ENCODE measurements at places on chromosomes 5 and 9. TPM values are rescaled to one million over a fixed set of nuclear protein-coding genes. Genes with fewer than 3 reads are reported as not detected.
A peak's percentile ranks its signal among the peaks of the same experiment; 100 is the strongest.

GRCh38 chr5:39164016-39164415 lies 55.3 kb downstream of the FYB1 start:
- no peaks in the 10 kb centered on the region for H3K36me3 ChIP-seq
- H3K27ac ChIP-seq, result no peak overlapping the region
- no peak for DNase-seq
- H3K27me3 ChIP-seq, result no peaks in the 10 kb centered on the region
- H3K4me1 ChIP-seq, result no peaks in the 10 kb centered on the region
- H3K4me3 ChIP-seq, result no peak overlapping the region

GRCh38 chr5:170464280-170465127 lies 39.3 kb upstream of the KCNIP1 start:
- no peak for DNase-seq
- no peak overlapping the region for H3K4me3 ChIP-seq
- no peaks in the 10 kb centered on the region for H3K4me1 ChIP-seq
- no peak overlapping the region for H3K27ac ChIP-seq
- H3K36me3 ChIP-seq, result no peaks in the 10 kb centered on the region

COL23A1 gene
- 1.5 TPM for total RNA-seq

DNA sequence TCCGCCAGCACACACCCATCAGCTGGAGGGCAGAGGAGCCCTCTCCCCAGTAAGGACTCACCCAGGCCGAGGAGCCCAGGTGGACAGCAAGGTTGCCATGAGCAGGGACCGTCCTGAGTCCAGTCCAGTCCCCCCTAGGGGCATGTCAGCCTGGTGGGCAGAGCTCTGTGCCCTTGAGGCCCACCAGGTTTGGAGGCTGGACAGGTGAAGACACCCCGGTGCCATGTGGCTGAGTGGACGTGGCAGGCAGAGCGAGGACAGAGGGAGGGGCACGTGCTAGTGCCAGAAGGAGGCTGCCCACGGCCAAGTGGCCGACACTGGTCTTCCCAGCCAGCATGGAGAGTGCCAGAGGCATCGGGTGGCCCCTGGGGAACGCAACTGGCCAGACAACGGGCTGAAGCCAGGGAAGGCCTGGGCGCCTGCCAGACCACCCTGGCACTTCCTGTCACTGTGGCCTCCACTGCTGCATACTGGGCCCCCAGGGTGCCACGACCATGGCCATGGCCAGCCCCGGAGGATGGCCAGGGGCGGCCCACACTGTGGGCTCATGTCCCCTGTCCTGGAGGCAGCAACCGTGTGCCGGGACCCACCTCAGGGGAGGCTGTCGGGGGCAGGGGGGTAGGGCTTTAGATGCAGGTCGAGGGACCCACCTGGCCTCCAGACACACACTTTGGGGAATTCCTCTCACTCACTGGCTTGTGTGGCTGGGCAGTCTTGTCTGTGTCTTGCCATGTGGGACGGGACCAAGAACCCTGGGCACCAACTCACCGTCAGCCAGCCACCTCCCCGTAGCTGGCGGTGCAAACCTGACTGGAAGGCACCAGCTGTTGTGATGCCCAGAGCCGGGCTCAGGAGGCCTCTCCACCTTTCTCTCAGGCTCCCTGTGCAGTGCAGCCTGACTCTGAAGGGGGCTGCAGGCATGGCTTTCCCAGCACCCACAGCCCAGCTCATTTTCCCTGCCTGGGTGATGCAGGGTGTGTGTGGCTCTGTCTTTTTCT lies 42.3 kb upstream of the LPCAT1 start:
- H3K4me1 ChIP-seq, result peaks cover 21% of the 10 kb centered on the region
- no peak overlapping the region for H3K4me3 ChIP-seq
- DNase-seq, result no peak
- peak overlapping the region; percentile 72 for H3K27ac ChIP-seq

GRCh38 chr9:20838218-20838617 lies 154.2 kb downstream of the FOCAD start:
- no peak overlapping the region for H3K27ac ChIP-seq
- peaks cover 3% of the 10 kb centered on the region for H3K4me1 ChIP-seq
- no peak for DNase-seq
- H3K36me3 ChIP-seq, result no peaks in the 10 kb centered on the region

GRCh38 chr5:93299681-93300308 lies 281.2 kb downstream of the NR2F1-AS1 start:
- no peaks in the 10 kb centered on the region for H3K4me1 ChIP-seq
- no peak overlapping the region for H3K27ac ChIP-seq
- no peaks in the 10 kb centered on the region for H3K27me3 ChIP-seq
- H3K36me3 ChIP-seq, result no peaks in the 10 kb centered on the region
- no peak overlapping the region for H3K4me3 ChIP-seq

CMBL gene
- 7.8 TPM for total RNA-seq

DNA sequence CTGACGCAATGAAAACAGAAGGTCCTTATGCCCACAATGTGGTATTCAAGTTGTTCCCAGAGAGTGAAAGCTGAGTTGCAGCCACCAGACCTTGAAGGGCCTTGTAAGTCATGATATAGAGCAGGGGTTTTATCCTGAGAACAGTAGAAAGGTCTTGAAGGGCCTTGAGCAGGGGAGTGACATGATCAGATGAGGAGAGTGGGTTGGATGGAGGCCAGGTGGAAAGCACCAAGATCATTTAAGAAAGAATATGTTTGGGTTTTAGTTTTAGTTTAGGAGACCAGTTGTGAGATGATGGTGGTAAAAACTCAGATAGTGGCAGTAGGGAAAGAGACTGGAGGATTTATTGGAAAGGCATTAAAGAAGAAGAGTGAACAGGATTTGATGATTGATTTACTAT lies 5.9 kb downstream of the ITGA2 start:
- H3K4me1 ChIP-seq, result peaks cover 2% of the 10 kb centered on the region
- H3K27ac ChIP-seq, result no peak overlapping the region
- no peaks in the 10 kb centered on the region for H3K27me3 ChIP-seq
- H3K4me3 ChIP-seq, result no peak overlapping the region

GRCh38 chr5:1737790-1738405 lies 61.7 kb downstream of the MRPL36 start:
- no peaks in the 10 kb centered on the region for H3K27me3 ChIP-seq
- no peaks in the 10 kb centered on the region for H3K4me1 ChIP-seq
- no peak overlapping the region for H3K27ac ChIP-seq
- no peak for DNase-seq
- H3K36me3 ChIP-seq, result no peaks in the 10 kb centered on the region
- H3K4me3 ChIP-seq, result no peak overlapping the region

CCDC69 gene
- 39.1 TPM for total RNA-seq

DNA sequence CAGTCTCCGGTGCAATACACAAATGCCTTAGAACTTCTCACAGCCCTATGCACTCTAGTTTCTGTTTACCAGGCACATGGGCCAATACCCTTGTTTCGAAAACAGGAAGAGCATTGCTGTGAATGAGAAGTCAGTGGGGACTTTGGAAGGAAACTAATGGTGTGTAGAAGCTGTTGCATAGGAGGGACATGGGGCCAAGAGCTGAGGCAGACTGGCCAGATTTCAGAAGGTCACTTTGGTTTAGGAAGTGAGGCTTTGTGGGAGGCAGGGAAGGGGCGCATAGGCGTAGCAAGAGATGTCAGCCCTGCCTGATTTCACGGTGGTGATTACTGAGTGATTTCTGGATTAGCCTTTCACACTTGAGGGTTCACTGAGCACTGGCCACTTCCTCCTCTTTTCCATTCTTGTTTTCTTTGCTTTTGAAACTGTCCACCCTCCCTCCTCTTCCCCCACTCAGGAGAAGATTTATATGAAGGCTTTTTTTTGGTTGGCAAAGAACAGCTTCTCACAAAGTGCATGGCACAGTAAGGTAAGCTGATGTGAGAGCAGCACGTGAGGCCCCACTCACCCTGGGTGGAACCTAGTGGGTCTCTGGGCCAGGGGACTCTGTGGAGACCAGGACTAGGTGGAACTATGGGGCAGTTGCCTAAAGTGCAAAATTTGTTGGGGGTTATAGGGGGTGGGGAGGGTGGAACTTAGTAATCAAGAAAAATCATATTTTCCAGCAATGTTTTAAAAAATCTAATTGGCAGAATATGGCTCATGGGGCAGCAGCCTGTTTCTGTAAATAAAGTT lies 6.1 kb upstream of the TMEM252 start:
- H3K4me1 ChIP-seq, result peaks cover 3% of the 10 kb centered on the region
- no peaks in the 10 kb centered on the region for H3K36me3 ChIP-seq

CCDC152 gene
- total RNA-seq, result 4.7 TPM

SLC6A3 gene
- not detected for total RNA-seq

DNA sequence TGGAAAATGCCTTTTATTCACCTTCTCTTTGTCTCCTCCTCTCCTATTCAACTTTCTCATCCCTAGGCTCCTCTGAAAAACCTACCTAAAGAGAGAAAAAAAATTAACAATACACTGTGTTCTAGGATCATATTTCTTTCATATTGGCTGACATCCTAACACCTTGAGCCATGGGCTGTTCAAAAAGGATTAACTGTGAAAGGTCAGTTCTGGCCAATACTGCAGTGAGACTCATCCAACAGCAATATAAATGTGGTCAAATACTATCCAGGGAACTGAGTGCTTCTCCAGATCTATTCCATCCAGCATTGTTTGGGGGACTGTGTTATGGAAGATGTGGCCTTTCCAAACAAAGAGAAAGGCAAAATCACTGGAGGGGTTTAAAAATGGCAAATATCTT lies 131.1 kb upstream of the MOCS2 start:
- no peaks in the 10 kb centered on the region for H3K36me3 ChIP-seq
- H3K4me1 ChIP-seq, result no peaks in the 10 kb centered on the region
- no peak for DNase-seq
- H3K27me3 ChIP-seq, result no peaks in the 10 kb centered on the region
- H3K4me3 ChIP-seq, result no peak overlapping the region

TAF11L13 gene
- not detected for total RNA-seq

- no peaks in the 10 kb centered on the region for H3K36me3 ChIP-seq
- H3K27ac ChIP-seq, result no peak overlapping the region
- no peak for DNase-seq
Observed at GRCh38 chr9:36924071-36924470, 110.0 kb downstream of the PAX5 start.

CCDC192 gene
- total RNA-seq, result not detected

DNA sequence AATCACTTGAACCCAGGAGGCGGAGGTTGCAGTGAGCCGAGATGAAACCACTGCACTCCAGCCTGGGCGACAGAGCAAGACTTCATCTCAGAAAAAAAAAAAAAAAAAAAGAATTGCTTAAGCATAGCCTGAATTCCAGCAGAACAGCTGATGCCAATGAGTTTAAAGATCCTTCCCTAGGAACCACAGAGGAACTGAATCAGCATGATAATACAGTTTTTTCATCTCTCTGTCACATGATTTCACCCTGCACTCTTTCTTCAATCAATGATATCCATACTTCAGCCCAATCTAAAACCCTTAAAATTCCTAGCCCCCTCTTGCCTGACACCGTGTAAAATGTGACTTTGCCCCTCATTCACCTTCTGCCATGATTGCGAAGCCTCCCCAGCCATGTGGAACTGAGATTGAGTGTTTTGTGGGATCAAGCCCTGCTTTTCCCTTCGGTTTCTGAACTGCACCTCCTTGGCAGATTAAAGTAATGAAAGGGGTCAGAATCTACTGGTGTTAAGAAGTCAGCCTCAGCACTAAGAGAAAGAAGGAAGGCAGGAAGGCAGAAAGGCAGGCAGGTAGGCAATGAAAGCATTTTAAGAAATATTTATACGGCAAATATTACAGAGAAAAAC lies 20.9 kb upstream of the DMXL1 start:
- no peak for DNase-seq
- H3K4me3 ChIP-seq, result no peak overlapping the region
- no peaks in the 10 kb centered on the region for H3K36me3 ChIP-seq
- H3K27ac ChIP-seq, result no peak overlapping the region

- no peak overlapping the region for H3K27ac ChIP-seq
- H3K36me3 ChIP-seq, result no peaks in the 10 kb centered on the region
- no peaks in the 10 kb centered on the region for H3K27me3 ChIP-seq
- H3K4me1 ChIP-seq, result no peaks in the 10 kb centered on the region
- no peak for DNase-seq
Observed at GRCh38 chr5:81405126-81405891, 11.4 kb upstream of the ACOT12 start.

DNA sequence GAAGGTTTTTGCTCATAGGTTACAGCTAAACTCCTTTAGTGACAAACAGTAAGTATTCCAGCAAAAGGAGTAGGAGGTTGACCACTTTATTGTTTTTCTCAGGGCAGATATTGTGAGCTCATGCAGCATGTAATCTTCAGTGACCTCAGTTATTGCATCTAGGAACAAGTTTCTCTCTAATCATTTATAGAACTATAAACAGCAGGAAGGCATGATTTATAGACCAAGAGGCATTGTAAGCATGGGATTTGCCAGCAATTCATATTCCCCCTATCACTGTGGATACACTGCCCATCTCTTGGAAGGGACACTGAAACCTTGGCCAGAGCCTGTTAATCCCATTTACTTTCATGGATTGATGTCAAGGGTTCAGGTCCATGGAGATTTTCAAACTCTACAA lies 15.4 kb upstream of the FAM170A start:
- no peaks in the 10 kb centered on the region for H3K4me1 ChIP-seq
- no peaks in the 10 kb centered on the region for H3K27me3 ChIP-seq
- no peak for DNase-seq
- no peak overlapping the region for H3K27ac ChIP-seq
- no peak overlapping the region for H3K4me3 ChIP-seq

DNA sequence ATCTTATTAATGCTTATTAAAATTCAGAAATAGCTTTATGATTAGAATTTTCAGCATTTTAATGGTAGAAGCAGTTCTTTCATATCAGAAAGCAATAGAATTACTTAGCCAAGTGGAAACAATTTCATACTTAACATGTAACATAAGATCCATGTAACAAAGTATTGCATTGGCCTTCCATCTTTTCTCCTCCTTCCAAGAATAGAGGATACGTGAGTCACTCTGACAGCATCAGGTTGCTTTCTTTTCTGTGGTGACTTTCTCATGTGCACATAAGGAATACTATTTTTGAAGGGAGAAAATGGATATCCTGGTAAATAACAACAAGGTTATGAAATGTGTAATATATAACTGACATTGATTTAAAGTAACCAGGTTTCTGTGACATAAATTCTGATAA lies 272.2 kb downstream of the ANXA1 start:
- no peak overlapping the region for H3K27ac ChIP-seq
- no peak for DNase-seq
- H3K27me3 ChIP-seq, result no peaks in the 10 kb centered on the region
- no peaks in the 10 kb centered on the region for H3K4me1 ChIP-seq
- H3K4me3 ChIP-seq, result no peak overlapping the region

EPB41L4B gene
- total RNA-seq, result 0.27 TPM

GRCh38 chr9:69689991-69690538 lies 17.9 kb upstream of the APBA1 start:
- no peaks in the 10 kb centered on the region for H3K4me1 ChIP-seq
- DNase-seq, result no peak
- H3K27ac ChIP-seq, result no peak overlapping the region
- H3K27me3 ChIP-seq, result no peaks in the 10 kb centered on the region

DNA sequence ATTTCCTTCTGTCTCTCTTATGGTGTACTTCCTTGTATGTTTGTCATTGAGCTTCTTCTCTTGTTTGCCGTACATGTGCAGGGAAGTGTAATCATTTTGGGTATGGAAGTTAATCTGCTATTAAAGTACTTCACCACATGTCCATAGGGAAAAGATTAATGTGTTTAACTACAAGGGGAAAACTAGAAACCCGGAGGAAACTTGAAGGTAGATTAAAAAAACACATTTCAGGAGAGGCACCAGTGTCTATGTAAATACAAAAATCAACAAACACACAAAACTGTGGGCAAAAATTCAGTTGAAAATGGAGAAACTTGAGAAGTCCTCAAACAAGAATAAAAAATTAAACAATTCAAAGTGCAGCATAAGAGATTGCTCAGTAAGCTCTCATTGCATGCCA lies 166.4 kb downstream of the PBX3 start:
- H3K4me3 ChIP-seq, result no peak overlapping the region
- no peaks in the 10 kb centered on the region for H3K27me3 ChIP-seq
- H3K4me1 ChIP-seq, result no peaks in the 10 kb centered on the region
- H3K27ac ChIP-seq, result no peak overlapping the region
- DNase-seq, result no peak
